Inflammatory macrophage (primary cell): ENCODE measurements at places on chromosomes 5 and 9.
A peak's percentile ranks its signal among the peaks of the same experiment; 100 is the strongest.

DNA sequence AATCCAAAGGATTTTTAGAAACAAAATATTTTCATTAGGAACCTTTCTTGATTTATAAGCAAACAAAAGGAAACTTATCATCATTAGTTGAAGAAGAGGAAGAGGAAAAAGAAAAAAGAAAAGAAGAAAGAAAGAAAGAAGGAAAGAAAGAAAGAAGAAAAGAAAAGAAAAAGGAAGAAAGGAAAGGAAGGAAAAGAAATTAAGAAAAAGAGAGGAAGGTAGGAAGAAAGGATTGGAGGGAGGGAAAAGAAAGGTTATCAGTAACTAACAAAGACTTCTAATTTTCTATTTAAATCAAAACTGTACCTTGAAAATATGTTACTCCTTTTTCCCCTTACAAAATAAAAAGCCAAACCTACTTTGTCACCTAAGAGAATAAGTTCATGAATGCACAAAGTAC, 10.0 kb downstream of the EBF1 start:
- DNase-seq: no peak

DNA sequence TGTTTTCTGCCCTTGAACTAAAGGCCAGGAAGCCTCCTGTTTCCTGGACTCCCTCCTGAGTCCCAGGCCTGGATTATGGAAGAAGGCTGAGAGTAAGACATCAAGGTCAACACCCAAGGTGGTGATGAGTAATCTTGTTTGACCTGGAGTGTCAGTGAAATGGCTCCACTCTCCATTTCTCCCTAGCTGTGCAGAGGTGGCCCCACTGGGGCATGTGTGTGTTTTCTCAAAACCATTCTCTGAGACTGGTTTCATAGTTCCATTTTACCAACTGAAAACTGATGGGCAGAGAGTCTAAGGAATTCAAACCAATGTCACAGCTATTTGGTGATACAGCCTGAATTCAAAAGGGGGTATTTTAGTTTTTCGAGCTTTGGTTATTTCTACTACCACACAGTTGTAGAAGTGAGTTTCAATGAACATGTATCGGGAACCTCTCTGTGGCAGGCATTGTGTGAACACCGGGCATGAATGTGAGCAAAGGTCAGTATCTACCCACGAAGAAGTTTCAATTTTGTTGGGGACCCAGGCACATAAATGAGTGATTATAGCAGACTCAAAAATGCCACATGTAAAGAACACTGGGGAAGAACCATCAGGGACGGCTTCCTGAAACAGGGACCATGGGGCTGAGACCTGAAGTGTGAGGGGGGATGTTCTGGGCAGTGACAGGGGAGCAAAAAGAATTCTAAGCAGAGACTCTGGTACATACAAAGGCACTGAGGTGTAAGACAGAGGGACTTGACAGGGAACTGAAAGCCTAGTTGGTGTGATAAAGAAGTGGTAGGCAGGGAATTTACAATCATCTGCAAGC, 269.6 kb upstream of the KLF4 start:
- DNase-seq: no peak

DNA sequence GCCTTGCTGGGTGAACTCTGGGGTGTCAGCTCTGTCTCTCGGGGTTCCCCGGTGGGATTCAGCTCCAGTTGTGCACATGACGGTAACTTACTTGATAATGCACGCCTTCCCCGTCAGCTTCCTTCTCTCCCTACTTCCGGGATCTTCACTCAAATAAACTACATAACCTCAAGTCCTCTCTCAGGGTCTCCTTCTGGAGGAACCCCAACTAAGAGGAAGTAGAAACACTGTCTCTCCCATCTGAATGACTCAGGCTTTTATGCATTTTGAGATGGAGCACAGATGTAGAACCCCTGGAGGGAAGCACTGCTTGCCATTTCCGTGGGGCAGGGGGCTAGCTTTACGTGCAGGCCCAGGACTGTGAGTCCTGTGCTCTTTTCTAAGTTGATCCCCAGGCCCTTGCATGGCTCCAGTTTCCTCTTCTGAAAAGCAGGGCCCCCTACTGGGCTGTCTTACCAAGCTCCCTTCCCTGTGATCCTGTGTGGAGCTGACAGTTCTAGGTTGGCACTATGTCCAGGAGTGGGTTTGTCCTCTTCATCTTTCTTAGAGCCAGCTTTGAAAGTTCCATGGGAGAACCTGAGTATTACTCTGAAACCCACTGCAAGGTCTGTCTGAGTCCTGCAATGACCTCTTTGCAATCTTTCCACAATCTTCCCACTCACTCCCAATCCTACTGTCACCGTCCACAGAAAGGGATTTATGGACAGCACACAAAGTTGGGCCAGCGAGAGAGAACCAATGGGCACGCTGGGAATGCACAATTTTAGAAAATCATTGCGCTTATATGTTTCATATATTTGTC, 17.7 kb downstream of the S1PR3 start:
- peak; percentile 34 for DNase-seq

DNA sequence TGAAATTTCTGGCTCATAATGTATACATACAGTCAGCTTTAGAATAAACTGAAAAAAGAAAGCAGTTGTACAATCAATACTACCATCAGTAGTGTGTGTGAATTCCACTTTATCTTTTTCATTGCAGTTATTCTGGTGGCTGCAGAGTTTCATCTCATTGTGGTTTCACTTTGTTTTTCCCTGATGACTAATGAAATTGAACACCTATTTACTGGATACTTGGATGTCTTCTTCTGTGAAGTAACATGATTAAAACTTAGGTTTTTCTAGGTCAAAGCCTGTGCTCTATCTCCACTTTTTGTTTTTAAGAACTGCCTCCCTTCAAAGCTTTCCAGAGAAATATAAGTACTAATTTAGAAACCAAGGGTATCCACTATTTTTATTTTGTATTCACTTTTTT, 174.3 kb downstream of the TRPM3 start:
- DNase-seq: no peak

DNA sequence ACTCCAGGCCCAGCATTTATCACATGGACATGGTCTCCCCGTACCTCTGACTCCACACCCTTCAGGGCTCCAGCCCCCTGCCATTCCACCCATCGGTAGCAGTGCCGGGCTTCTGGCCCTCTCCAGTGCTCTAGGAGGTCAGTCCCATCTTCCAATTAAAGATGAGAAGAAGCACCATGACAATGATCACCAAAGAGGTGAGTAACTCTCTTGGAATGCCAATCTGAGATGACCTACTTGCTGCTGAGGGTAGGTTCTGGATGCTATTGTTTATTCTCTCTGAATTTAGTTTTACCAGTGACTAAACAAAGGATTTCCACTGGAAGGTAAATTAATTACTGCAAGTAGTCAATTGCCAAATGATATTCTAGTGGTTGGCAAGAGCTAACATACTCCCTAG, 80.8 kb downstream of the TLE4 start:
- no peak for DNase-seq

DNA sequence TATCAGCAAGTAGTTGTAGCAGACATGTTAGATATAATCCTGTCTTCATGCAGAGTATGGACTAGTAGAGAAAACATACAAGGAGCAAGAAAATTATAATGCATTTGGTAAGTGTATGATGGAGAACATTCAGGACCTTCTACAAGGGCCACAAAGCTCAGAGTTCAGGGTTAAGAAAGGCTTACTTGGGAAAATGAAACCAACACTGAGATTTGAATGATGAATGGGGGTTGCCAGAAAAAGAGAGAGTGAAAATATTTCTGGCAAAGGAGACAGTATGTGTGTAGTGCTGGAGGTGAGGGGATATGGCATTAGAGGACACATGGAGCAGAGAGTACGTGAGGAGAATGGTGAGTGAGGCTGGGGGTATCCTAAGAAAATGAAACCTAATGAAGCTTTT, 169.8 kb upstream of the STK32A start:
- DNase-seq: no peak

DNA sequence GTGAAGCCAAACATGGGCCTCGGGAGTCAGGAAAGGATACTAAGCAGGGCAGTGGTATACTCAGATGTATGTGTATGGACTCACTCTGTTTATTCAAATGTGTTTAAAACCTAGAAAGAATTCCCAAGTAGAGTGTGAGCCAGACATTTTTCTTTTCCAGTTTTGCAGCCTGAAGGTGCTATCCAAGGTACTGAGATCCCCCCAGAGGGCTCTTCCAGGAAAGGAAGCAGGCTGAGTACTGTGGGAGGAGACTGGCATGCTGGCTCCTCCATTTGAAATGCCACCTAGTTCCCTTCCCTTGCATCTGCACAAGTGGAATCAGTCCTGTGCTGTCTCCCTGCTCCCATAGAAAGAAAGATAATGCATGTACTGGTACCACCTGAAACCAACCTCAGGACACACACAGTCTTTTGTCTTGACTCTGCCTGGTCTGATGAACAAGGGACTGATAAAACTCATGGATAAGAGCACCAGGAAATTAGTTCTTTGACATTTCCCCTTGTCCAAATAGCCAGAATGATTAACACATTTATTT, 85.9 kb downstream of the HRH2 start:
- DNase-seq: no peak

GRCh38 chr5:88679638-88680037, 203.3 kb downstream of the MEF2C start:
- DNase-seq: no peak

DNA sequence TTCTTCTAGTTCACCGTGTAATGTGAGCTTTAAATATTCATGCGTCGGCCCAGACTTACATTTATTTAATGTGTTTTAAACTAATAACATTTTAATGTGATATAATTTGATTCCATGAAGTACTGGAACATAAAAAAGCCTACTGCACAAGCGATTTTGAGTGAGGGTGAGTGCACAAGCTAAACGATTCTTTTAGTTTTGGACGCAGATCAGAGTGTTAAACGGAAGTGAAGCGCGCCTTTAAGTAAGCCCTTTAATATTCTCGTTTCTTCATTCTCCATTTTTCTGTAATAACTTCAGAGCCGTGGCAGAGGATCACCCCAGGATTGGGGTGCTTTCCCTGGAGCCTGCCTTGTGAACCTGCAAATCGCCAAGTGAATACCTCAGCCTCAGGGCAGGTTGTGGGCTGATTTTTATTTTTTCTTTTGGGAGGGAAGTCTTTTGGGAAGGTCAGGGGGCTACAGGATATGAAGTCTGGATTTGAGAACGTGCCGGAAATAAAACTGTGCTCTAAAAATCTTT, 4.9 kb upstream of the PAX5 start:
- DNase-seq: no peak

DNA sequence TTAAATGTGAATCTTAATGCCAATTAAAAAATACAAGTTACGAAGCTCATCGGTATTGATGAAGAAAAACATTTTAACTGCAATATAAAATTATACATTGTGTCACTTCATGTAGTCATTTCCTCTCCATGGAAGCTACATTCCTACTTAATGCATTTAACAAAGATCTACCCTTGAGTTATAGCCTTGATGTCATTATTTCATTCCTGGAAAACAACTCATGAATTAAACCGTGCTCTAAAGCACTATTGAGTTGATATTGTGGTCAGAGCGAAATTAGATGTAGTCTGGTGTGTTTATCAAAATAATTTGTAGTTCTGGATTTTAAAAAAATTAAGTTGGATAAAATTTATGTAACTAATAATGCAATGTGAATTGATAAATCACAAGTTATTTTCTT, 11.1 kb downstream of the C5orf47 start:
- no peak for DNase-seq

- no peak for DNase-seq
Measured at GRCh38 chr9:134456756-134457305, 130.6 kb downstream of the RXRA start.

DNA sequence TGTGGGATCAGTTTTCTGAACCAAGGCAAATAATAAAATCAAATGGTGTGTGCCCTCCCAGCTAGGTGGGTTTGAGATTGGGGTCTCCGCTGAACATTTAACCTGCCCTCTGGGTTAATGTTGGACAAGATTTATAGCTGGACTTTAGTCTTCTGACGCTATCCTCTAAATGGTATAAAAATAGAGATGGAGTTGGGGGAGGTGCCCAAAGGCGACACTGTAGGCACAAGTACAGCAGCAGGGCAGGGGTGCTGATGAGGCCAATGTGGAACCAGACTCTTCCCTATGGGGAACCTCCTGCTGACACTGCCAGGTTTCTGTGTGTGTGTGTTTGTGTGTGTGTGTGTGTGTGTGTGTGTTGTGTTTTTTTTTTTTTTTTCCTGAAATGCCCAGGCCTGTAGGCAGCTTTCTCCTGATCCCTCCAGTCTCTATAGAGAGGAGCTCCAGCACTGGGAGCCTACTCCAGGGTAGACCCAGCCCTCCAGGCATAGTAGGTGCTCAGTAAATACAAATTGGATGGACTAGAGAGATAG, 37.9 kb downstream of the PCDH1 start:
- no peak for DNase-seq

DNA sequence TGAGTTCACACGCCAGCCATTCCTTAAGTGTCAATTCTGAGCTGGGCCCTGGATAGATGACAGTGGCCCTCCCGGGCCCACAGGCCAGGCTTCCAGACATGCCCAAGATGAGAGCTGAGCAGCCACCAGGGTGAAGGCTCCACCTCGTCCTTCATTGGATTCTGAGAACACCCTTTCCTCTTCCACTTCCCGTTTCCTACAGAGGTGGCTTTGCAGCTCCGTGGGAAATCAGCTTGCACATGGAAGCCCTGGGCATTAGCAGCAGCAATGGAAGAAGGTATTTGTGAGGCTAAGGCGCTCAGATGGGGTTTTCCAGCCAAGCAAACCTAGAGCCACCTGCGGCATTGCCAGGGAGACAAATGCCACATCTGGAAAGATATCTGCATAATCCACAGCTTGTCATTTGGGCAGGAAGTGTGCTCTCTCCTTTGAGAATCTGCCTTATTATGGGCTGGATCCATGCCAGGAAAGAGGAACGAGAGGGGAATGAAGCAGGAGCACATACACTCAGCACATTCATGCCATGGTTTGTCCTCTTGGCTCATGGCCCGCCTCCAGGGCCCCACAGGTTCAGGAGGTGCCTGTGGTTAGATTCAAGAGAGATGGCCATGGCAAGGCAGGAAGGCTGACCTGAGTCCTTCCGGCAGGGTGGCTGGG, 34.1 kb downstream of the CFAP77 start:
- DNase-seq: no peak

- DNase-seq: no peak
Measured at GRCh38 chr5:17241635-17242034, 24.2 kb downstream of the BASP1 start.

- DNase-seq: no peak
Measured at GRCh38 chr5:97624886-97625285, 441.8 kb upstream of the RIOK2 start.

DNA sequence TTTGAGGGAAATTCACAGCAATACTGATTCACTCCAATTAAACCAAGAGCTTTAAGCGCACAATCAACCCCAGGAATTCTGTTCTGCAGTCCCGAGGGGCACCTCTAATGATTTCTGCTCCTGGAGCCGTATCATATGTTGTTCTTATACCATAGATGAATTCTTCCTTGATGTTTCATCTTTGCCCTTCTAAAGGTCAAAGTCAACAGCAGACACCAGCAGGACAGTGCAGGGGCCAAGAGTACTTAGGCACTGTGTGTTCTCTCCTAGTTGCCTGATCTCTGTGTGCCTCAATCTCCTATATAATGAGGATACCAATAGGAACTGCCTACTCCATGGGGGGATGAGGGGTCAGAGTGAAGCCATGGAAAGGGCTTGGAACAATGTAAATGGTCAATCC, 16.5 kb downstream of the EPB41L4B start:
- no peak for DNase-seq

- DNase-seq: no peak
Measured at GRCh38 chr5:121976979-121977378, 15.2 kb downstream of the SRFBP1 start.
